Activated T-cell treated with anti-CD3 and anti-CD28 coated beads, Interleukin-2, amount 50 U/mL, for 72 hours (primary cell): ENCODE measurements at places on chromosomes 1 and 21. TPM values are rescaled to one million over a fixed set of nuclear protein-coding genes. Genes with fewer than 3 reads are reported as not detected.

Gene INKA2
- 3.9 TPM for total RNA-seq

Gene UBXN11
- 19.3 TPM for total RNA-seq

Gene SH2D1B
- 0.32 TPM for total RNA-seq

Gene CDK11B
- 42.3 TPM for total RNA-seq

Gene DUSP12
- total RNA-seq = 33.0 TPM

Gene DHX9
- total RNA-seq = 94.6 TPM

Gene MAD2L2
- total RNA-seq = 78.7 TPM

Gene VSIG8
- not detected for total RNA-seq

Gene PGLYRP4
- 0.21 TPM for total RNA-seq

Gene KIF2C
- 147 TPM for total RNA-seq

Gene SLAMF6
- 48.8 TPM for total RNA-seq

Gene IL20
- total RNA-seq = not detected

Gene PADI4
- 1.9 TPM for total RNA-seq

Gene LCE3D
- total RNA-seq = not detected

Gene TLR5
- 0.60 TPM for total RNA-seq

Gene SRP9
- 217 TPM for total RNA-seq

Gene ATXN7L2
- total RNA-seq = 13.3 TPM

Gene STPG1
- total RNA-seq = 17.8 TPM

Gene SIPA1L2
- 5.9 TPM for total RNA-seq

Gene ADGRL2
- total RNA-seq = not detected

Gene MNDA
- not detected for total RNA-seq

Gene SPATA1
- 2.3 TPM for total RNA-seq

Gene GPR52
- total RNA-seq = 1.6 TPM

Gene RGSL1
- not detected for total RNA-seq

Gene GJA9
- not detected for total RNA-seq

Gene LCK
- total RNA-seq = 254 TPM

Gene KRTAP12-3
- total RNA-seq = not detected

Gene SLC6A17
- 0.31 TPM for total RNA-seq
